ENCODE measurements at places on chromosomes 2 and 18.

DNA sequence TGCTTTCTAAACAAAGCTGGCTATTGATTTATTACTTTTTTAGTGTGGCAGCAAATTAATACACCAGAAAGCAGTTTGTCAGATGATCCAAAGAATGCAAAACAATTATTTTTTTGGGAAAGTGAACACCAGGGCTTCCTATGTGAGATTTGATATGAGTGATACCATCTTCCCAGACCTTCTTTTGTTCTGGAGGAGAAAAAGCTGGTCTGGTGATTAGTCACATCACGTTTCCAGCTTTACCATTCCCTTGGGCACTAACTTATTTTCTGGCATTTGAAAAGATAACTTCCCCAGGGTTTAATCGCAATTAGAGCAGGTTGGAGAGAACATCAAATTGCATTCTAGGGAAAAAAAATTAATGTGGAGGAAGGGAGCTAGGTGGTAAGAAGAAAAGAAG, 182.9 kb upstream of the TANK start:
- no peak for DNase-seq

- DNase-seq, result no peak
Measured at GRCh38 chr2:212646698-212647366, 108.2 kb upstream of the ERBB4 start.

GRCh38 chr2:211900000-211900399, 638.6 kb downstream of the ERBB4 start:
- peak; percentile 34 for DNase-seq

DNA sequence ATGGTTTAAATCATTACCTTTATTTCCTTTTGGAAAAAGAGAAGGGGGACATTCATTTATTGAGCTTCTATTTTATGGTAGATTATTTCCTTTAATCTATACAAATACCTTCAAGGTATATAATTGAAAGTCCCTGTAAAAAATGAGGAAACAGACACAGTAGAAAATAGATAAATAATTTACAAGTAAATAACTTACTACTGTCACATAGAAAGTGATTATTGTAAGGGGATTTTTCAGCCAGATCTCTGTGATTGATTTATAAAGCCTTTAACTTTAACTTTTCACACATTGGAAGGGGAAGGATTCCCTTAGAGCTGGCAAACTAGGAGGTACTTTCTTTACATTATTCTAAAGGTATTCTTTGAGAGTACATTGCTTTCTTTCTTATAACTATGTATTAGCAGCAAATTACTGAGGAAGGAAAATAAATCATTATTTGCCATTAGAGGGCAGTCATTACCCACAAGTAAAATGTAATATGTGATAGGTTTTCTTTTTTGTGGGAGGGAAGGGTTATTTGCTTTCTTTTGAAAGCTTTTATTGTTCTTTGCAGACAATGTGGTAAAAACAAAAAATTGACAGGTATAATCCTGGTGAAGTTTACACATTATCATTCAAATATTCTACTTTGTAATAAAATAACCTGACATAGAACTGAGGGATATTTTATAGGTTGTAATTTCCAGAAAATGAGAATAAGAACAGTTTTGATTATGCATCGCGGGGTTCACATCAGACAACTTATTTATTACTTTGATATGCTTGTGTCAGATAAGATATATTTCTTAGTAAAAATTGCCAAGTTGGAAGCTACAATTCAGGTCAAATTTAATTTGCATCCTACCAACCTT, 24.8 kb upstream of the RPE start:
- peak; percentile 24 for DNase-seq

Data from muscle of back (tissue), 13 donors.